Stimulated activated CD4-positive, alpha-beta T cell treated with anti-CD3 and anti-CD28 coated beads, Interleukin-1b, Interleukin-23, amount 100 ng/mL, for 1 hour (primary cell): ENCODE measurements at places on chromosomes 1 and 21.

- no peak for DNase-seq
Measured at GRCh38 chr1:231596337-231596791, 30.2 kb upstream of the DISC1 start.

DNA sequence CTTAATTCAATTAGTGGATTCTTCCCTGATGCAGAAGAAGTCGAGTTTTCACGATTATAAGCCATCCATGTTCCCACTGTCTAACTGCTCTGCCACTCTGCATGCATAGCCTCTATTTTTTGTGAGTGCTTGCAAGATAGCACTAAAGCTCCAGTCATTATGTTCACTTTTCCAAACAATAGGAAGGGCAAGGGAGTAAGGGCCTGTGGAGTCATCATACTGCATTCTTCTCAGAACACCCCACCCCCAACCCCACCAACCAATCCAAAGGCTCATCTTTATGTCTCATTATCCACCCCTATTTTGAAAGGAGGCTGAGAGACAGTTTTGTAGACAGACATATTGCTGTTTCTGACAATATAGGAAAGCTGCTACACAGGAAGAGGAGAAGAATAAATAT lies 471.7 kb upstream of the ADGRL2 start:
- no peak for DNase-seq

GRCh38 chr1:44485229-44485933 lies 80.3 kb downstream of the RNF220 start:
- DNase-seq = no peak

- no peak for DNase-seq
Measured at GRCh38 chr1:226951286-226952117, 11.4 kb downstream of the COQ8A start.

DNA sequence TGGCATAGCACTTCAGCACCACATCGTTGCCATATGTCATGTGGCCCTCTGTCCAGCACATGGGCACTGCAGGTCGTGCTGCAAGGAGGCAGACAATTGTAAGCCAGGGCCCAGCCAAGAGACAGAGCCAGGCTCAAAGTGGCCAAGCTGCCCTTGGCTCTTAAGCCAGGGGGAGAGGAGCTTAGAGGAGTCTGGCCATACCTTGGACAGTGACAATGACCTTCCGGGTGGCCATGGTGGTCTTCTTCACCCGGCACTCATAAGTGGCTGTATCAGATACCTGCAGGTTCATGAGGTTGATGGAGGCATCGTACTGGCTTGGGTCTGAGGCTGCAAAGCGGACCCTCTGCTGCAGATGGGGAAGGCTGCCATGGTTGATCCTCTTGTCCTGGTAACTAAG lies 4.6 kb downstream of the VSIG8 start:
- DNase-seq = no peak
